ENCODE measurements at places on chromosomes 5 and 9.

GRCh38 chr5:167489202-167489601 lies 802.2 kb upstream of the WWC1 start:
- DNase-seq = no peak

- DNase-seq = no peak
These were observed 11.6 kb upstream of the RFK start for GRCh38 chr9:76405868-76406267.

- no peak for DNase-seq
These were observed 1889.4 kb upstream of the CDH9 start for GRCh38 chr5:28927559-28928326.

DNA sequence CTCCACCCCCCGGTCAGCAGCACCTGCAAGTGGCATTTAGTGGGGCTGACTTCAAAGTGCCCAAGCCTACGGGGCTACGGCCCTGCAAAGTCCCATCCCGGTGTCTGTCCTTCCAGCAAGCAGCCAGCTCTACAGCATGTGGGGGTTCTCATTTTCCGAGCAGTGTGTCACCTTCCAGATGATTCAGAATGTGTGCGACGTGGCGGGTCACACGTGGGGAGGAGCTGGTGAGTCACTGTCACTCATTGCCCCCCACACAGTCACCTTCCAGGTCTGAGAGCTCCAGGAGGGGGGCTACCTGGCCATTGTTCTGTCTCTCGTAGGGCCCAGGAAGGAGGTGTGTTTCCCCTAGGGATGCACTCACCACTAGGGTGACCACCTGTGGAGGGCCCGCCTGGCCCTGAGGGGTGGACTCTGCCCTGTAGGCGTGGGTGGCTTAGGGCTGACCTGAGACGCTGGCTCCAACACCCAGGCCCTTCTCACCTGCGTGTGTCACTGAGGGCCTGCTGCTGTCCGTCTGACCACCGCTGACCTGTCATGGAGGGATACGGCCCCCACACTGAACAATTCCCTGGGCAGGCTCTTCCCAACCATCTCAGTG lies 70.2 kb downstream of the SEMA4D start:
- DNase-seq = no peak

DNA sequence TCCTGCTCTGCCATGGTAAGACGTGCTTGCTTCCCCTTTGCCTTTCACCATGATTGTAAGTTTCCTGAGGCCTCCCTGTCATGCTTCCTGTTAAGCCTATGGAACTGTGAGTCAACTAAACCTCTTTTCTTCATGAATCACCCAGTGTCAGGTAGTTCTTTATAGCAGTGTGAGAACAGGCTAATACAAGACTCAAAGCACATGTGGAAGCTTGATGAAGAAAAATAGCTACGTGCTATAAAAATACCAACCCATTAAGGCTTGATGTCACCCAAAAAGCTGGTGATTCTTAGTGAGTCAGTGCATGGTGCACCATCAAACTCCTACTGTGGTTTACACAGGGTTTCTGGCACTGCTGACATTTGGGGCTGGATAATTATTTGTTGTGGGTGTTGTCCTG lies 332.2 kb downstream of the TMEM167A start:
- DNase-seq = no peak

GRCh38 chr9:132244582-132245455 lies 83.0 kb downstream of the NTNG2 start:
- no peak for DNase-seq

GRCh38 chr5:125199968-125200865 lies 453.8 kb upstream of the ZNF608 start:
- no peak for DNase-seq

- no peak for DNase-seq
These were observed 5.4 kb upstream of the HMHB1 start for GRCh38 chr5:143806579-143806978.

GRCh38 chr5:135053989-135054388 lies 20.0 kb upstream of the PITX1 start:
- DNase-seq = peak; percentile 25

DNA sequence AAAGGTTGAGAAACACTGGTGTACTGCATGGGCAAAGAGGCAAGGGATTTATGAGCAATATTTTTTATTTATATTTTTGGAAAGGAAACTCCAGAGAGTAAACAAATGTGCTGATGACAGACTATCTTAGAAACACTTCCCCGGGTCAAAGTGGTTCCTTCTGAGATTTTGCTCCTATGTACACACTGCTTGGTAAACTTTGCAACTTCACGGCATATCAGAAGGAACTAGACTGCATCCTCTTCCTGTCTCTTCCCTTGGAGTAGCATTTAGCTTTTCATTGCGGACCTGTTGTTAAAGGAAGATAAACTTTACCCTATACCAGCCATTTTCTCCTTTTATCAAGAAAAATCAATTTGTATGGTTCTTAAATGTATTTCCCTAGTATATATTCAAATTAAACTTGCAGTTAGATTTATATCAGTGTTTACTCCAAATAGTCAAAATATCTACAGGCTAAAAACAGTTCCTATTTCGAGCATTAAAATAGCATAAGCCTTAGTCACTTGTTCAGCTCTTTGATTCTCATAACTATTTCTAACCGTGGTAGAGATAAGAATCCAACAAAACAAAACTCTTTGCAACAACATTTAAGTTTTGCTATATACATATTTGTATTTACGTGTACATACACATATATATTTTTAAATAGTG lies 48.0 kb upstream of the LRRC19 start:
- DNase-seq = no peak
